Lower lobe of right lung (tissue), 2 donors: ENCODE measurements at places on chromosomes 1 and 21.

GRCh38 chr1:33180911-33181890 is 642 bp downstream of the TRIM62 start:
- DNase-seq = peak; percentile 65

GRCh38 chr1:43874716-43875115 is 58.9 kb upstream of the ARTN start:
- DNase-seq = no peak

DNA sequence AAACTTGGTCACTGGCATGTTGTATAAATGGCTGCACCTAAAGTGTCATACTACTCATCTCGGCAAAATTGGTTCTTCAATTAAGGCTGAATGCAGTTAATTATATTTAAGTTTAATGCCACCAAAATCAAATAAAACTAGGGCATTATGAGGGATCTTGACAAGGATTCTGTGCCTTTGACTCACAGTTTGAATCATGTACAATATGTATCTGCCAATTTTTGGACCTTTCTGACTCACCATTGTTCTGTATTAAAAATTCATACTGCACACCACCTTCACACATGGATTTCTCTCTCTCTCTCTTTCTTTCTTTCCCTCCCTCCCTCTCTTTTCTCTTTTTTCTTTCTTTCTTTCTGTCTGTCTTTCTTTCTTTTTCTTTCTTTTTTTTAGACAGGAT is 14.1 kb upstream of the STXBP3 start:
- DNase-seq = no peak

DNA sequence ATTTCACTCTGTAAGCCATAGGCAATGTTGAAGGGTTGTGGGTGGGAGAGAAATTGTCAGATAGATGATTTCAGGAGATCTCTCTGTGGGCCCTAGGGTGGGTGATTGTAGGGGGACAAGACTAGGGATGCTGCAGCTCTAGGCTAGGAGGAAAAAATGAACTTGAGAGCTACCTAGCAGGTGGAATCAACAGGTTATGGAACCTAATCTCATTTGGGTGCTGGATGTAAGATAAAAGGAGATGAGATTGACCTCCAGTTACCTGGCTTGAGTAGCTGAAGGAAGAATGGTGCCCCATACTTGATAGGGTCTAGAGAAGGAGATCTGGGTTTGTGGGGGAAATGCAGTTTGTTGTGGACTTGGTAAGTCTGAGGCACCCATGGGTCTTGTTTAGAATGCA is 396.5 kb downstream of the RRAGC start:
- DNase-seq = no peak

DNA sequence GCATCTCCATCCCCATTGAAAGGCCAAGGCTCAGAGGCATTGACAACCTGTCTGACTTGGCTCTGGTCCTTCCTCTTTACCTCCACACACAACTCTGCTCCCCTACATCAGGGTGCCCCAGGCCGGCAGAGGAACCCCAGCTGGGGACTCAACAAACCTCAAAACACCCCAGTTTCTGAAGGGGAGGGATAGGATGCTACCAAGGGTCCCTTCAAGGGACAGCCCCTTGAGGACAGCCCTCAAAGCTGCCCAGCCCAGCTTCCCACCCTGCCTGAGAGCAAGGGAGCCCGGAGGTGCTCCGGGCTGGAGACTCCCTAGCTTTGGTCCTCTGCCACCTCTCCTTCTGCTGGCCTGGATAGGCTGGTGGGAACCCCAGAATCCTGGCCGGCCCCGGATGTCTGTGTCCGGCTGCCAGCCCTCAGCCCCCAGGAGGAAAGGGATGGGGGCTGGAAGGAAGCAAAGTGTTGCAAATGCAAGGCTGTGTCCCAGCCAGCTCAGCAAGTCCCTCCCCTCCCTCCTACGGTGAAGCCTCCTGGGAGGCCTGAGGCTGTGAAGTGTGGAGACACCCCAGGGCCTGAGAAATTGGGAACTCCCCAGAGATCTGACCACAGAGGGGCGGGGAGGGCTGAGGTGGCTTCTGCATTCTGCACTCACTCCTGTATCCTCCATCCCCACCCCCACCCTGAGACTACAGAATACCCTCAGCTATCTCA is 1.1 kb upstream of the MARCKSL1 start:
- DNase-seq = peak; percentile 84

DNA sequence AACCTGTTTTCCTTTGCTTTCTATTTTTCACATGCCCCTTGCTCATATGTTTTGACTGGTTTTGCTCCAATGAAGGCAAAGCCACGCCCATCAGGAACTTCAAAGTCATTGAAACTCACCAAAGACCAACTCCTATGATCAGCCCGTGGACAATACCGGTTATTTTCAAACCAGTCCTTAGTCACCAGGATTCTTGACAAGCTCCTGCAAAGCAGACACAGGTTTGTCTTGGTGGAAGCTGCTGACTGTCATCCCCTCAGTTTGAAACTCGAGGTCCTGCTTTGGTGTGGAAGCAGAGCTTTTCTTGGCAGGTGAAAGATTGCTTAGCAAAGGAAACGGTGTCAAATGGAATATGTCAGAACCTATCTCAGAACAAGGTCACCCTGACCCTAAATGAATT is 384.7 kb upstream of the CXADR start:
- DNase-seq = no peak

- no peak for DNase-seq
Observed at GRCh38 chr21:41600961-41601572, 93.1 kb upstream of the TMPRSS2 start.

GRCh38 chr1:53148123-53148522 is 5.7 kb upstream of the SLC1A7 start:
- DNase-seq = no peak

- DNase-seq = no peak
Observed at GRCh38 chr1:223153177-223154119, 10.4 kb upstream of the TLR5 start.

- no peak for DNase-seq
Observed at GRCh38 chr1:33074193-33074945, 6.6 kb upstream of the AZIN2 start.

- no peak for DNase-seq
Observed at GRCh38 chr1:154951901-154952657, 3.8 kb downstream of the PBXIP1 start.

DNA sequence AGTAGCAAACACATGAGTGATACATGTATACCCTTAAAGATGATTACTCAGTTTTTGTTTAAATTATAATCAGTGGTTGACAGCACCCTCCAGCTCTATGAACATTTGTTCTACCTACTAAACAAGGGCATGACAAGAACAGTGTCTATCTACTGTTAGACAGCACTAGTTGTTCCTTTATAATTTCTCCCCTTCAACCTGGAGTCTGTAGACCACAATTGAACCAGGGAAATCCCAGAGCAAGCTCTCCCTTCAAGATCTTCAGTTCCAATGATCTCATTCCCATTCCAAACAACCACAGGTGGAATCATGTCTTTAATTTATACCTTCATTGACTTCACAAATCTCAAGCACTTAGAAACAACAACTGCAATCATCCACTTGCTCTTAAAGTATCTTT is 216.1 kb downstream of the HHIPL2 start:
- DNase-seq = no peak

DNA sequence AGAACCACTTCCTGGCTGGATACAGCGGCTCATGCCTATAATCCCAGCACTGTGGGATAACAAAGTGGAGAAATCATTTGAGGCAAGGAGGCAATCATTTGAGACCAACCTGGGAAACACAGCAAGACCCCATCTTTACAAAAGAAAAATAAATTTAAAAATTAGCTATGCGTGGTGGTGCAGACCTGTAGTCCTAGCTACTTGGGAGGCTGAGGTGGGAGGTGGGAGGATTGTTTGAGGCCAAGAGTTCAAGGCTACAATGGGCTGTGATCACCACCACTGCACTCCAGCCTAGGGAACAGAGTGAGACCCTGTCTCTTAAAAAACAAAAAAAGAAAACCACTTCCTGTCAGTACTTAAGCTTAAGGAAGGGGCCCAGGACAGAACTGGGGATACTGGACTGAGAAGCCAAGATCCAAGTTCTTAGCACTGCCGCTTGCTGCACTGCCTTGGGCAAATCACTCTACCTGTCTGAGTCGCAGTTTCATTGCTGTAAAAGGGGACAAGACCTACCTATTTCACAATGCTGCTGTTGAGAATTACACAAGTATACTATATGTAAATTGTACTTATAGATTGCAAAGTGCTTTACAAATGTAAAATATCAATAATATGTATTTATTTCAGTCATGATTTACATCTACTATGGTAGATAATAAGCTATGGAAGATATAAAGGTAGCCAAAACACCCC is 154.9 kb downstream of the RERE start:
- no peak for DNase-seq

- DNase-seq = no peak
Observed at GRCh38 chr1:236990052-236990445, 14.2 kb downstream of the MT1HL1 start.

DNA sequence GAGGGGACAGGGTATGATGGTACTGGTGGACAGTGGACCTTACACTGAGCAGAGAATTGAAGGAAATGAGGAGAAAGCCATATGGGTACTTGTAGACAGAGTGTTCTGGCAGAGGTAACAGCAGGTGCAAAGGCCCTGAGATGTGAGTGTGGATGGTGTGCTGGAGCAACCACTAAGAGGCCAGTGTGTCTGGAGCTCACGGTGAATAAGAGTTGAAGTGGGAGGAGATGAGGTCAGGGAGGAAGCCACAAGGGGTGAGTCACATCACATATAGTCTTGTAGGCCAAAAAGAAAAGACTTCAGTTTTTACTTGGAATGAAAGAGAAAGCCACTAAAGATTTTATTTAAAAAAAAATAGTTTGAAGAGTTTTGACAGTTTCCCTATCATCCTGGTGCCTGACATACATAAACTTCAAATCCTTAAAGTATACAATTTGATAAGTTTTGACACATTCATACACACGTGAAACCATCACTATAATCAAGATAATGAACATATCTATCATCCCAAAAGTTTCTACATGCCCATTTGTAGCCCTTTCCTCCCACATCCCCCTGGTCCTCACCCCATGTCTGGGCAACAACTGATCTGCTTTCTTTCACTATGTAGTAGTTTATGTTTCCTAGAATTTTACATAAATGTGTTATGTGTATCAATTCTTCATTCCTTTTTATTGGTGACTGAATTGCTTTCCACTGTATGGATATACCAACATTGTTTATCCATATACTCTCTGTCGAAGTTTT is 148.4 kb downstream of the GPATCH2 start:
- no peak for DNase-seq

- DNase-seq = no peak
Observed at GRCh38 chr1:245684571-245684970, 529.8 kb downstream of the KIF26B start.

- no peak for DNase-seq
Observed at GRCh38 chr1:169588785-169589485, 2.7 kb upstream of the F5 start.

DNA sequence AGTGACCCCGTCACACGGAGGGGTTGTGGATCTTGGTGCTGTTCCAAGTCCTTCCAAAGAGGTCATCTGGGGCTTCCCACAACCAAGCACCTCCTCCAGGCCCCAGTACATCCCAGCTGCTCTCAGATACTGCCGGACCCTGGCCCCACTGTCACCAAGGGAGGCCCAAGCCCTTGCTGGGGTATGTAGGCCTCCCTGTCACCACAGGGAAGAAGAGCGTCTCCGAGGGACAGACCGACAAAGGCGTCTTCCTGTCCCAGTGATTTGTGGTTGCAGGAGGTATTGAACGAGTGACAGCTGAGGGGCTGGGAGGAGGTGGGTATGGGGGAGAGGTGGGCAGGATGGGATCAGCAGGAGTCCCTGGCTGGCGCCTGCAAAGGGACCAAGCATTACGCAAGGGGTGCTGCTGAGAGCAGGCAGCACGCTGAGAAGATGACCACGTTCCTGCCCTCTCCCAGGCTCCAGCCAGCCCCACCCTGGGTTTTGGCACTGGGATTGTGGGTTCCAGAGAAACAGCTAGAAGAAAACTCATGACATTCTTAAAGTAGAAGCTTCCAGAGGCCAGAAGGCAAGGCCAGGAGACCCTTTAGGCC is 29.7 kb downstream of the LRP8 start:
- no peak for DNase-seq

GRCh38 chr1:184075055-184076029 is 23.8 kb downstream of the TSEN15 start:
- no peak for DNase-seq

DNA sequence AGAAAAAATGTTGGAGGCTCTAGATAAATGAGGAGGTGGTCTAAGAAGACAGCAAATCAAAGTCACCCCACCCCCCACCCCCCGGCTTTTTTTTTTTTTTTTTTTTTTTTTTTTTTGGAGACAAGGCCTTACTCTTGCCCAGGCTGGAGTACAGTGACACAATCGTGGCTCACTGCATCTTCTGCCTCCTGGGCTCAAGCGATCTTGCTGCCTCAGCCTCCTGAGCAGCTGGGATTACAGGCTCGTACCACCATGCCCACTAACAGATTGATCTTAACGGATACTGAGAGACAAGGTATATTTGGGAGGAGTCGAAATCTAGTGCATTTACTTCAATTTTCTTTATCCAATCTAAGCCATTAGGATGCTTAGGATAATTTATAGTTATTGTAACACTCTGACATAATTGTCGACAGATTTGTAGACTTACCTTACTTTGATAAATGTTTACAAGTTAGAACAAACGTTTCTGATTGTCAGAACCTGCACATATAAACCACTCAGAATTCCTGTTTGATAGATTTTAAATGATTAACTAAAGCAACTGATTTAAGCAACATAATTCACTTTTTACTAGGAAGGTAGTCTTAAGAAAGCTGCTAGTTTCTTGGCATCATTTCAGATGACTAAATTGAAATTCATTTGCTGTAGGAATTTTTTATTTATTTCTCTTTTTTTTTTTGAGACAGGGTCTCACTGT is 33.7 kb upstream of the NBL1 start:
- no peak for DNase-seq

DNA sequence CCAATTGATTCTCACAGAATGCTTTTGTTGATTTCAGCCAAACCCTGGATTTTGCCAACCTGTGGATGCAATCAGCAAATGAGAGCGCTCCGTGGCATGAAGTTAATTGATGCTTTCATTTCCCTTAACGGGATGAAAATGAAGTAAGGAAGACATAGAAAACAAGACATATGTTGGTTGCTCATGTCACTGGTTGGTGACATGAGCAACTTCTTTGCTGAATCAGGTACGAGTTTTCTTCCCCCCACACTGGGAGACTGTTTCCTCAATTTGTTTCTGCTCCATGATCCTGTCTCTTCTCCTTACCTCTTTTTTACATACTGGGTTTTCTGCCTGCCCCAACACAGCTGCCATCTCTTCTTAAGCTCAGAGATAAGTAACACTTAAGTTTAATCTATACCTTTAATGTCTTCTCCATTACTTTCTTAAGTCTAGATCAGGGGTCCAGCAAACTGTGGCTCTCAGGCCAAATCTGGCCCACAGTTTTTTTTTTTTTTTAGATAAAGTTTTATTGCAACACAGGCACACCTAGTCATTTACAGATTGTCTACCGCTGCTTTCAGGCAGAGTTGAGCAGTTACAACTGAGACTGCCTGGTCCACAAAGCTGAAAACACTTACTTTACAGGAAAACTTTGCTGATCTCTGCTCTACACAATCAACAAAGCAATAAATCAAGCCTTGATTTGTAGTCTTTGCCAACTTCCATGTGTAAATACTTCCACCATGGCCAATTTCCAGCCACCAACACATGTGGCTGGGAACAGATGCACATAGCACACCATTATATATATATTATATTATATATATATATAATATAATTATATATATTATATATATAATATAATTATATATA is 13.3 kb downstream of the GPR157 start:
- no peak for DNase-seq
